ENCODE measurements at places on chromosomes 11 and 22. TPM values are rescaled to one million over a fixed set of nuclear protein-coding genes. Genes with fewer than 3 reads are reported as not detected.
A peak's percentile ranks its signal among the peaks of the same experiment; 100 is the strongest.

DNA sequence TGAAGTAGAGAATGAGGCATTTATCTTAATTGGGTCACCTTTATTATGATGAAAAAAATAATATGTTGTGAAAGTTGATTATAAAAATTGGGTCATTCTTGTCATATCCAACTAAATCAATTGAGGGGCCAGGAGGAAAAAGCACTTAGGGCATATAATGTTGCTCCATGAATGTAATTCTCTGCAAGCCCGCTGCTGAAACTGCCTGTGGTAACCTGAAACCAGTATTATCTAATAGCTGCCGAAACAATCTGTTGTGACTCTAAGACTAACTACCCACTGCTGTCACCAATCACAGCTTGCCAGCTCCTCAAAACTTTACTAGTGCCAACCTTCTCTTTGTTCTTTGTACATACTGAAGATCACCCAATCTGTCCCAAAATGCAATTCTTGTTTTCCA is 115.8 kb downstream of the ATG16L2 start:
- no peak overlapping the region for H3K4me3 ChIP-seq
- H3K27me3 ChIP-seq: no peaks in the 10 kb centered on the region
- no peak for DNase-seq
- peaks cover 10% of the 10 kb centered on the region for H3K4me1 ChIP-seq

- H3K4me1 ChIP-seq: no peaks in the 10 kb centered on the region
- no peak overlapping the region for H3K4me3 ChIP-seq
- DNase-seq: no peak
- no peaks in the 10 kb centered on the region for H3K27me3 ChIP-seq
- H3K36me3 ChIP-seq: no peaks in the 10 kb centered on the region
Observed at GRCh38 chr11:132046288-132046865, 676.0 kb downstream of the NTM start.

GRCh38 chr11:34855021-34855753 is 61.0 kb downstream of the APIP start:
- H3K27ac ChIP-seq: peak overlapping the region; percentile 61
- no peaks in the 10 kb centered on the region for H3K27me3 ChIP-seq

- no peaks in the 10 kb centered on the region for H3K36me3 ChIP-seq
- no peaks in the 10 kb centered on the region for H3K4me1 ChIP-seq
- H3K27me3 ChIP-seq: peaks cover under 1% of the 10 kb centered on the region
- H3K4me3 ChIP-seq: no peak overlapping the region
- no peak overlapping the region for H3K27ac ChIP-seq
- no peak for DNase-seq
Observed at GRCh38 chr11:131982154-131982553, 611.7 kb downstream of the NTM start.

DNA sequence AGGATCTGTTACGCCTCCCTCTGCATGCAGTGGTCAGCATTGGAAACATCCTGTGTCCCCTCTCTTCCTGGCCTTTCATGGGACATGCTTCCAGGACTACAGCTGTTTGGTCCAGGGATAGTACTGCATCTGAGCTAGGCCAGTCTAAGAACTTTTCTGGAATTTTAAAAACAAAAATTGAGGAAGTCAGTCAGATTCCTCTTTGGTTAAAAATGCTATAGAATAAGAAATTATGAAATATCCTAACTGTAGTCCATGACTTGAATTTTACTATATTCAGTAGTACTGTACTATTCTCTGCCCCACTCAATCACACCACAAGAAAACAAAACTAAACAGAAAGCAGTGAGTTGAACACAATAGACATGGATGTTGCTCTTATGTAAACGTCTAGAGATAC is 201.0 kb upstream of the CADM1 start:
- no peaks in the 10 kb centered on the region for H3K4me1 ChIP-seq
- H3K4me3 ChIP-seq: no peak overlapping the region
- H3K36me3 ChIP-seq: no peaks in the 10 kb centered on the region
- DNase-seq: no peak
- H3K27me3 ChIP-seq: peaks cover 6% of the 10 kb centered on the region

- no peaks in the 10 kb centered on the region for H3K36me3 ChIP-seq
- H3K4me1 ChIP-seq: peaks cover 7% of the 10 kb centered on the region
- H3K27ac ChIP-seq: peak overlapping the region; percentile 67
- no peaks in the 10 kb centered on the region for H3K27me3 ChIP-seq
Observed at GRCh38 chr11:34274712-34275398, 83.0 kb downstream of the ABTB2 start.

GRCh38 chr11:45818961-45819605 is 14.1 kb downstream of the SLC35C1 start:
- peaks cover 12% of the 10 kb centered on the region for H3K4me1 ChIP-seq
- H3K27me3 ChIP-seq: no peaks in the 10 kb centered on the region
- H3K36me3 ChIP-seq: no peaks in the 10 kb centered on the region
- H3K27ac ChIP-seq: no peak overlapping the region
- no peak overlapping the region for H3K4me3 ChIP-seq

DNA sequence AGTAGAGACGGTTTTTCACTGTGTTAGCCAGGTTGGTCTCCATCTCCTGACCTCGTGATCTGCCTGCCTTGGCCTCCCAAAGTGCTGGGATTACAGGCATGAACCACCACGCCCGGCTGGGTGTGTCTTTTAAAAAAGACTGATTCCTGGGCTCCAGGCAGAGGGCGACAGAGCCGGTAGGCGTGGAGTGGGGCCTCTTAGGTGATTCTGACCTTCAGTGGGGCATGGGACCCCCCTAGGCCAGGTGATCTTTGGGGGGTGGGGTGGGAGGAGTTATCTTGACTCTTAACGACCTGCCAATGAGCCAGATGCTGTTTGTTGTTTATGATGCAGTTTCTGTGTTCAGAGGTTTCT is 12.9 kb upstream of the SORL1-AS1 start:
- H3K27ac ChIP-seq: no peak overlapping the region
- H3K4me1 ChIP-seq: peaks cover 41% of the 10 kb centered on the region
- no peaks in the 10 kb centered on the region for H3K27me3 ChIP-seq
- peaks cover 7% of the 10 kb centered on the region for H3K36me3 ChIP-seq
- no peak for DNase-seq

DNA sequence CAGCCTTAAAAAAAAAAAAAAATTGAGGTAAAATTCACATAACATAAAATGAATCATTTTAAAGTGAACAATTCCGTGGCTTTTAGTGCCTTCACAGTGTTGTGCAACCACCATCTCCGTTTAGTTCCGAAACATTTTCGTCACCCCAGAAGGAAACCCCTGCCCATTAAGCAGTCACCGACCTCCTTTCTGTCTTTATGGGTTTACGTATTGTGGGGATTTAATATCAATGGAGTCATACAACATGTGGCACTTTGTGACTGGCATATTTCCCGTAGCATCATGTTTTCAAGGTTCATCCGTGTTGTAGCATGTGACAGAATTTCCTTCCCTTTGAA is 65.5 kb downstream of the BCR start:
- no peak for DNase-seq
- no peaks in the 10 kb centered on the region for H3K27me3 ChIP-seq
- H3K4me1 ChIP-seq: peaks cover 28% of the 10 kb centered on the region
- H3K36me3 ChIP-seq: no peaks in the 10 kb centered on the region

GRCh38 chr22:41241133-41241676 is 474 bp upstream of the CHADL start:
- H3K27me3 ChIP-seq: no peaks in the 10 kb centered on the region
- DNase-seq: no peak
- H3K4me3 ChIP-seq: no peak overlapping the region
- H3K27ac ChIP-seq: no peak overlapping the region
- H3K36me3 ChIP-seq: peaks cover 13% of the 10 kb centered on the region

- no peaks in the 10 kb centered on the region for H3K36me3 ChIP-seq
- no peak for DNase-seq
- H3K27me3 ChIP-seq: no peaks in the 10 kb centered on the region
Observed at GRCh38 chr11:81963018-81963417, 770.6 kb downstream of the FAM181B start.

GRCh38 chr11:72673943-72674828 is at the start of gene PDE2A:
TSS of gene PDE2A (minus strand) at chr11:72674422. CDS start at chr11:72674207, 215 bp downstream.
- H3K4me1 ChIP-seq: no peaks in the 10 kb centered on the region
- H3K27me3 ChIP-seq: peaks cover 73% of the 10 kb centered on the region
- DNase-seq: no peak
- no peak within 1 kb of the TSS for H3K27ac ChIP-seq
- no peak within 1 kb of the TSS for H3K4me3 ChIP-seq

DNA sequence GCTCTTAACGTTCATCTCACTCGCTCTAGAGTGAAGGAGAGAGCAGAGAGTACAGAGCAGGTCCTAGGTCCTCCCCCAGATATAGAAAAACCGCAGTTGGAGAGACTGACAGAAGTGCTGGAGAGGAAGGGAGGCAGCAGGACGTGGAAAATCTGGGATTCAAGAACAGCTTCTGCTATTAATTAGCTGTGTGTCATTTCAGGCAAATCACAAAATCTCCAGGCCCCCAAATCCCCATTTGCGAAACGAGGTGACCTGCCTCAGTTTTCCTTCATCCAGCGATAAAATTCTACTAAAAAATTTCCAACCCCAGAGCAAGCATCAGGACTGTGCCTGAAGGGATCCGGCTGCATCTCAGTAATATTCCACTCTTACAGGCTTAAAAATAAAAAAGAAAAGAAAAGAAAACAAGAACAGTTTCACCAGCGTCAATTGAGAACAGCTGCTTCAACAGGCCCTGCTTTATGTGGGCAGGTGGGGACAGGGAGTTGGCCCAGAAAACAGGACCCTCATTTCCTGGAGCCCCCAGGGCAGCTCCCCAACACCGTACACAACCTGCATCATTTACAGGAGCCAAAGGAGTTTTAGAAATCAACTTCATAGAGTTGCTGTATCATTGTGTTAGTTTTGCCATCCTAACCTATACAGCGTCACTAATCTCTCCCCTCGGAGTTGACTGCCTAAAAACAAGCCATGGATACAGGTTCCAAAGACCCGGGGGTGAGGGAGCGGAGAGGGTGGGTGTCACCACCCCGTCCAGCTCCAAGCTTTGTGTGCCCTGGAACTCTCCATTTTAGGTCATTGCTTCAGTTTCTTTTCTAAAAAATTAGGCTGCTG is 2.3 kb upstream of the MALAT1 start:
- H3K27ac ChIP-seq: peak overlapping the region; percentile 99
- peaks cover 4% of the 10 kb centered on the region for H3K36me3 ChIP-seq
- peak overlapping the region; percentile 30 for H3K4me3 ChIP-seq
- no peak for DNase-seq
- H3K4me1 ChIP-seq: peaks cover 54% of the 10 kb centered on the region
- H3K27me3 ChIP-seq: no peaks in the 10 kb centered on the region

- DNase-seq: no peak
- no peak overlapping the region for H3K27ac ChIP-seq
- H3K36me3 ChIP-seq: no peaks in the 10 kb centered on the region
- peaks cover 31% of the 10 kb centered on the region for H3K4me1 ChIP-seq
Observed at GRCh38 chr11:76885390-76886097, 24.8 kb downstream of the ACER3 start.

- no peak overlapping the region for H3K4me3 ChIP-seq
- no peaks in the 10 kb centered on the region for H3K27me3 ChIP-seq
- no peak overlapping the region for H3K27ac ChIP-seq
- peaks cover 10% of the 10 kb centered on the region for H3K4me1 ChIP-seq
- no peaks in the 10 kb centered on the region for H3K36me3 ChIP-seq
Observed at GRCh38 chr22:26692215-26692614, 34.8 kb downstream of the MIAT start.

- DNase-seq: no peak
- no peaks in the 10 kb centered on the region for H3K36me3 ChIP-seq
- H3K4me3 ChIP-seq: no peak overlapping the region
- H3K27me3 ChIP-seq: peaks cover 4% of the 10 kb centered on the region
- H3K27ac ChIP-seq: no peak overlapping the region
Observed at GRCh38 chr11:115155320-115155719, 348.9 kb downstream of the CADM1 start.

DNA sequence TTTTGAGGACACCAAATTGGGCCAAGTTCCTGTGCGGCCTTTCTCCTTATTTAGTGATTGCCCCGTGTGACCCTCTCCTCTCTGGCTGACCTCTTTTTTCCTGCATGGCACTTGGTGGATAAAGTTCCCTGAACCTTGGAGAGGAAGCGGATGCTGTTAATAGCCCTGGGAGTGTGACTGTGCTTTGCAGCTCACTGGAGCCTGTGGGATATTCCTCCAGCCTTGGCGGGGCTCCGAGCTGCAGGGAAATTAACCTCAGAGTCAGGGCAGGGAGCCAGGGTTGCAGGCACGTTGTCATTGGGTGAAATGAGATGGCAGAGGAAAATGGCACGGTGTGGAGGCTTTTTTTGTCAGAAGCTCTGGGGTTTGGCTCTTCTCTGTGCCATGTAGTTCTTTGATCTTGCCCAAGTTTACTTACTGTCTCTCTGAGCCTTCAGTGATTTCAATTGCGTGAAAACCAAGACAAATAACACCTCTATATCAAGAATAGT is 965 bp downstream of the OR9Q1 start:
- no peaks in the 10 kb centered on the region for H3K36me3 ChIP-seq
- H3K4me3 ChIP-seq: peak overlapping the region; percentile 7
- peaks cover 32% of the 10 kb centered on the region for H3K4me1 ChIP-seq
- peak overlapping the region; percentile 39 for H3K27ac ChIP-seq

GRCh38 chr11:104694259-104695064 is 203.8 kb downstream of the CASP12 start:
- no peak for DNase-seq
- H3K27ac ChIP-seq: no peak overlapping the region
- H3K36me3 ChIP-seq: no peaks in the 10 kb centered on the region
- peaks cover 4% of the 10 kb centered on the region for H3K4me1 ChIP-seq
- H3K4me3 ChIP-seq: no peak overlapping the region

DNA sequence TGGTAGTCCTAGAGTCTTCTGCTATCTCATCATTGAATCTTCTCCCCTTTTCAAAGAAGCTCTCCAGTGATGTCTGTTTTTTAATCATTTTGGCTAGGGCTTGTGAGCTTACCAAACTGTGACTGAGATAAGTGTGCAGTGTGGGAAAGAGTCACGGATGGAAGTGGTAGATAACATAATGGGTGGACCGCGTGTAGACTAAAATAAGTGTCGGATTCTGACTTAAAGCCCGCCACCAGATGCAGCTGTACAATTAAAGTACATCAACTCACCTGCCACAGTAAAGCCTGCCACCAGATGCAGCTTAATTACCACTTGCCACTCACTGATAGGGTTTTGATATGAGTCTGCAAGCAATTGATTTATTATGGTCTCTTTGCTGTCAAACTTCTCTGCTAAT is 581.5 kb downstream of the LRRC4C start:
- no peaks in the 10 kb centered on the region for H3K4me1 ChIP-seq
- H3K36me3 ChIP-seq: no peaks in the 10 kb centered on the region
- H3K4me3 ChIP-seq: no peak overlapping the region
- DNase-seq: no peak
- no peak overlapping the region for H3K27ac ChIP-seq

GRCh38 chr11:111148121-111148520 is 97.4 kb upstream of the POU2AF2 start:
- H3K4me3 ChIP-seq: no peak overlapping the region
- DNase-seq: no peak
- H3K36me3 ChIP-seq: no peaks in the 10 kb centered on the region
- H3K27me3 ChIP-seq: no peaks in the 10 kb centered on the region
- no peak overlapping the region for H3K27ac ChIP-seq

The GLYAT gene
- not detected for total RNA-seq

The CD81 gene
- total RNA-seq: 850 TPM

The PDE3B gene
- 34.3 TPM for total RNA-seq

The TRIM6 gene
- total RNA-seq: 3.7 TPM

The CSF2RB gene
- 30.1 TPM for total RNA-seq

The BARX2 gene
- total RNA-seq: 0.41 TPM

The TMEM126A gene
- total RNA-seq: 26.9 TPM

The OLFML1 gene
- total RNA-seq: 23.2 TPM

The LRRC10B gene
- 6.4 TPM for total RNA-seq

The CYP2D6 gene
- total RNA-seq: 1.4 TPM

The GUCY1A2 gene
- total RNA-seq: 23.5 TPM

The OPCML gene
- total RNA-seq: 0.12 TPM

The ISX gene
- not detected for total RNA-seq

The PTPRCAP gene
- total RNA-seq: 15.7 TPM

The OR51B2 gene
- not detected for total RNA-seq

The MUC15 gene
- total RNA-seq: 22.6 TPM

The OR51E2 gene
- not detected for total RNA-seq
